ENCODE measurements at places on chromosomes 13 and 19.

GRCh38 chr13:94859278-94859691 is 146.9 kb upstream of the SOX21 start:
- no peak for DNase-seq

GRCh38 chr13:99075268-99076191 is 97.7 kb upstream of the DOCK9 start:
- DNase-seq = no peak

- no peak for DNase-seq
Measured at GRCh38 chr13:80400865-80401426, 60.0 kb upstream of the SPRY2 start.

DNA sequence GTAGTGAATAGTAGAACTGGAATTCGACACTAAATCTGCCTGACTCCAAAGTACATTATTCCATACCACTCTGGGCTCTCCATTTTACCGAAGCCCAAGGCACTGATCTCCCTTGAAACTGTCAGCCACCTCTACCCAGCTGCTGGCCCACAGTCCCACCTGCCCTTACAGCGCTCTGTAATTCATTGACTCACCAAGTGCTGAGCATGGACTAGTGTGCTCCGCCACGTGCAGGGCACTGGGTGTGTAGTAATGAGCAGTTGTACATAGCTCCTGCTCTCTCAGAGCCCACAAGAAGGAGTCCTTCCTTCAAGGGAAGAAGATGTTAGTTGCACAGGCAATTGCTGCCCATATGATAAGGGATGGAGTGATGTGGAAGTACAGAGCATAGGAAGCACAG is 76.6 kb upstream of the SIAH3 start:
- DNase-seq = no peak

DNA sequence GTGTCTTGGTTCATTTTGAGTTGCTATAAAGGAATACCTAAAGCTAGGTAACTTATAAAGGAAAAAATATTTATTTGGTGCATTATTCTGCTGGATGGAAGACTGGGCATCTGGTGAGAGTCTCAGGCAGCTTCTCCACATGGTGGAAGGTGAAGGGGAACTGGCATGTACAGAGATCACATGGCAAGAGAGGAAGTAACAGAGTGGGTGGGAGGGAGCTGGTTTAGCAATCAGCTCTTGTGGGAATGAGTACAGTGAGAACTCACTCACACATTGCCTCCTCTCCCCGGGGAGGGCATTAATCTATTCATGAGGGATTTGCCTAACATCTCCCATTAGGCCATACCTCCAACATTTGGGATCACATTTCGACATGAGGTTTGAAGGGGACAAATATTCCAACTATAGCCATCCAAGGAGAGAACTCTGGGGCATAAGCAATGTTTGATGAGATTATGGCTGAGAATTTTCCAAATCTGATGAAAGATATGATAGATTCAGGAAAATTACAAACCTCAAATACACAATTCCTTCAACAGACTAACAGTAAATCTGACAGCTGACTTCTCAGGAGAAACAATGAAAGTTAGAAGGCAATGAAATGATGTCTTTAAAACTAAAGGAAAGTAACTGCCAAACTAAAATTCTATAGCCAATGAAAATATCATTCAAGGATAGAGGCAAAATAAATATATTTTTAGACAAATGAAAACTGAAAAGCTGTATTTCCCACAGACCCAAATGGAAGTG is 52.5 kb downstream of the MTUS2 start:
- DNase-seq = no peak

GRCh38 chr13:76798037-76798436 is 88.2 kb downstream of the KCTD12 start:
- DNase-seq = no peak

DNA sequence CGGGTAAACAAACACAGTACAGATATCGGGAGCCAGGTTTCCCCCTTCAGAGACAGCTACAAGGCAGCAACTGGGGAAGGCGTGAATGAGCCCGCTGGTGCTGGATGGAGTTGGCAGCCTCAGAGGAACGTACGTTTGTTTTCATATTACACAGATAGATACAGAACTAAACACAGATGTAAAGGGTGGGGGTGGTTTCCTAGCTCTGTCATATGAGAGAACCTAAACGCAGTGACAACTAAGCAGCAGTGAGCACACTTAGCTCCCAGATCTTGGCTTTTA is 32.8 kb downstream of the MLLT1 start:
- DNase-seq = no peak

DNA sequence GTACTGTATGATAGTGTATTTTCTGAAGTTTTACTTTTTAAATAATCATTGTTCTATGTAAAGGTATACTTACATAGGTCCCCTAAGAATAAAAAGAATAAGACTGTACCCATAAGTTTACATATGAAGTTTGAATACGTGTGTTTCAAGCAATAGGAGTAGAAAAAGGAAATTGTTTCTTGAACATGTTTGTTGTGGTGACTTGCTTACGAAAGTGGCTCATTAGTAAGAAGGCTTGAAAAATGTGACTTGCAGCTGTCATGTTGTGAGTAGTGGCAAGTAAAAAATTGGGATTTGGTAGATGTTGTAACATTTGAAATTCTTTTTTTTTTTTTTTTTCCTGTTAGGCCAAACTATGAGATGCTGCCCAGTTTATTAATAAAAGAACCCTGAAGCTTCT is 203.3 kb downstream of the LMO7 start:
- no peak for DNase-seq

- no peak for DNase-seq
Measured at GRCh38 chr13:70908795-70909194, 800.5 kb upstream of the KLHL1 start.

DNA sequence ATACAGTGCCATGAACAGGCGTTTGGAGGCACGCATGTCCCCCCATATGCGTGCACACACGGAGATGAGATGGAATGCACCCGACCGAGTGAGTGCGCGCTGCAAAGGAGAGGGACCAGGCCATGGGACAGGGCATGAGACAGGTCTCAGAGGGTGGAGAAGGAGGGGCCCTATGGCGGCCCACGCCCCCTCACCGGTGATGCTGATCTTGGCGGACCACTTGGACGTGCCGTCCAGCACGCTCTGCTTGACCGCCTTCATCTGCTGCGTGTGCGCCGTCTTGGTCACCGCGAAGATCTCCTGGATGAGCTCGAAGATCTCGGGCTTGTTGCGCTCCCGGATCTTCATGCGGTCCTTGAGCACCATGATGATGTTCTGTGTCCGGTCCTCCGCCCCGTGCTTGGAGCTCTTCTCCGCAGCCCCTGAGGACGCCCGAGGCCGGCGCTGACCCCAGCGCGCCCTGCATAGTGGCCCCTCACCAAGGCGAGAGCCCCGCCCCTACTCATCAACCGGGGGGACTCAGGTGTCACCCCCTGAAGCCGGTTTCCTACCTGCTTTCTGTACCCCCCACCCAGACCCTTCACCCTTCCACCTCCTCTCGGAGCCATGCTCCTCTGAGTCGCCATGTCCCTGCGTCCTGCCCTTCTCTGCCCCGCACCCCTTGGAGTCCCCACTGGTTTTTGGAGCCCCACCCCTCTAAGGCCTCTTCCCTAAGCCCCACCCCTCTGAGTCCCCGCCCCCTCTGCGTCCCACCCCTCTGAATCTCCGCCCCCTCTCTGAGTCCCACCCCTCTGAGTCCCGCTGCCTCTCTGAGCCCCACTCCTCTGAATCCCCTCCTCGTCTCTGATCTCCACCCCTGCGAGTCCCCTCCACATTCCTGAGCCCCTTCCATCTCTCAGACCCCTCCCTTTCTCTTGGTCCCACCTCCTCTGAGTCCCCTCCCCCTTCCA is 40.8 kb downstream of the UNC13A start:
- DNase-seq = no peak

- peak; percentile 70 for DNase-seq
Measured at GRCh38 chr19:12777217-12778016, 2.1 kb upstream of the HOOK2 start.

DNA sequence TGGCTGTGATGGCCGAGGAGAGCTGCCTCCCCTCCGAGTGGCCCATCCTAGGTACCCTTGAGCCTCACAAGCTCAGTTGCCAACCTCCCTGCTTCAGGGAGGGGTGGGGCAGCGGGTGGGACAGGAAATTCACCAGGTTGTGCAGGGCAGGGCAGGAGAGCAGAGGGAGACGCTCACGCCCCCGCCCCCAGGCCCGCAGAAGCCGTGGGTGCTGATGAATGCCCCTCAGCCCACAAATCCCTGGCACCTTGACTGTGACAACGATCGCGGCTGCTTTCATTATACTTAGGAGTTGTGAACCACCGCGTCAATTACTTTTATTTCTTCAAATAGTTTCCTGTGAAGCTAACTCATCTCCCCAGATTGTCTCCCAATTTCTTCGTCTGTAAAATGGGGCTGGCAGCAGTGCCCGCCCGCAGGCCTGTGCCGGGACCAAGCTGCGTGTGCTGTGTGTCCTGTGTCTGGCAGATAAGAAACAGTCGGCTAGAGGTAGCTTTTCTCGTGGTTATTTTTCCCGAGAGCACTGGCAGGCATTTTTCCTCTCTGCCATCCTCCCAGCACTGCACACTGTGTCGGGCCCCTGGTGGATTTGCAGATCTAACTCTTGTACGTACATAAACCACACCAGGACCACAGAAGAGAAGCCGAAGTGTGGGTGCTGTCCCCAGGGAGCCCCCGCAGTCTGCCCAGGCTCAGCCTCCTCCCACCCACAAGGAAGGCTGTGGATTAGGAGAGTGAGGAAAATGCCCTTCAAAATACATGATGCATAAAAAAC is 7.9 kb upstream of the RASA3 start:
- DNase-seq = no peak

Data from T-helper 1 cell (primary cell).